Right lung (tissue), 10 donors: ENCODE measurements at places on chromosomes 1 and 21.

- DNase-seq, result no peak
These were observed 8.9 kb downstream of the CITED4 start for GRCh38 chr1:40853113-40853884.

DNA sequence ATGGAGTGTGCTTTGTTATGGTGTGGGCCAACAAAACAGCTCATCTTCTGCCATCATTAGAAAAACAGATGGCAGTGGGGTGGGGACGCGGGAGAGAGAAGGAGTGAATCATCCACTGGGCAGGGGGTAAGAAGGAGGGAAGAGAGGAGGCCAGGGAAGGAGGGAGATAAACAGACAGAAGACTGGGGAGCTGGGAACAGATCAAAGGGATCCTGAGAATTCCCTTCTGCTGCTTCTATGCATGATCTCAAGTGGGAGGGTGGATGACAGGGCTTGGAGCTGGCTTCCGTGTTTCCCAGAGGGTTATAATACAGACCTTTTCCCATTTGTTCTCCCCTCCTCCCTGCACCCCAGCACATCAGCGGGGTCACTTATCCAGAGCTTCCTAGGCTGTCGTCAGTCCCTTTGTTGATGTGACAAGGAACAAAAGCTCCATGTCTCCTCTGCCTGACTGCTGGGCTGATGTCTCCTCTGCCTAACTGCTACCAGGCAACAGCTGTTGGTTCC lies 338.6 kb downstream of the PAPPA2 start:
- peak; percentile 11 for DNase-seq

DNA sequence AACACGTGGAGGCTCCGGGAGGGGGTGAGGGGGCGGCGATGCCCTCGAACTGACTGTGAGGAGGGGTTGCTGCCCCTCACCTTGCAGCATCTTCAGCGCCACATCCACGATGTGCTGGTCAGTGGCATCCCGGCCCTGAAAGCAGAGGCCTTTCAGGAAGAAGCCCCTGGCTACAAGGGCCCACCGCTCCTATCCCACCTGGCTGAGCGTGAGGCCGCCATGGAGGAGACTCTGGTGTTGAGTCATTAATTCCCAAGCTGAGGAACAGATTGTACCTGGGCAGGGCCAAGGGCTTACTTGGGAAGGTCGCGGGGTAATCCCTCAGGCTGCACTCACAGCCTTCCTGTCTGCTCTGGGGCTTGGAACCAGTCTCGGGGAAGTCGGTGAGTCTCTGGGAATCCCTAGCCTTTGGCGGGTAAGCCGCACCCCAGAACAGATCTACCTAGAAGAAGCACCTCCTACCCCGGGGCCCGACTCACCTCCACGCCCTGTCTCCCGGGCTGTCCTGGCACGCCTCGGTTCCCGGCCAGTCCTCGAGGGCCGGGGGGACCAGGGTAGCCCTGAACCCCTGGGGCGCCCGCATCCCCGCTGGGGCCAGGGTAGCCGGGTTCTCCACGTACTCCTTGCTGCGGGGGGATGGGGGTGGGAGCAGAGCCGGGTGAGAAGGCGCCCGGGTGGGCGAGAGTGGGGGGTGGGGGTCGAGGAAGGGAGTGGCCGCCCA lies 13.9 kb downstream of the COL9A2 start:
- no peak for DNase-seq

GRCh38 chr1:99501871-99502270 lies 144.0 kb upstream of the PALMD start:
- DNase-seq, result no peak

GRCh38 chr1:111176678-111177077 lies 23.8 kb downstream of the DENND2D start:
- no peak for DNase-seq

GRCh38 chr21:42258150-42258884 lies 39.4 kb downstream of the ABCG1 start:
- DNase-seq, result no peak

DNA sequence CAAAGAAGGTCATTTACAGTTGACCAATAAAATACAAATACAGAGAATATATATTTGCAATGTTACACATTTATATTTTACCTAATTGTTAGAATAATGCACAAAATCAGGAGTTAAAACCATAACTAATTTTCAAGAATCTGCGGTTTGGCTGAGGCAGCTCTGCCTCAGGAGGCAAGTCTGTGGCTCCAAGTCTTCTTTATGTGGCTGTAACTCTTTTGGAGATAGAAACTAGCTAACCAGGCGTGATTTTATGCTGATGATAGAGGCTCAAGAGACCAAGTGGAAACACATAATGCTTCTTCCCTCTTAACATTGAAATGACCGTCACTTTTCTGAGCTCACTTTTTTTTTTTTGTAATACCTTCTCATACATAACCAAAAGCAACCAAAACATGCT lies 744.7 kb upstream of the CXADR start:
- DNase-seq, result no peak

DNA sequence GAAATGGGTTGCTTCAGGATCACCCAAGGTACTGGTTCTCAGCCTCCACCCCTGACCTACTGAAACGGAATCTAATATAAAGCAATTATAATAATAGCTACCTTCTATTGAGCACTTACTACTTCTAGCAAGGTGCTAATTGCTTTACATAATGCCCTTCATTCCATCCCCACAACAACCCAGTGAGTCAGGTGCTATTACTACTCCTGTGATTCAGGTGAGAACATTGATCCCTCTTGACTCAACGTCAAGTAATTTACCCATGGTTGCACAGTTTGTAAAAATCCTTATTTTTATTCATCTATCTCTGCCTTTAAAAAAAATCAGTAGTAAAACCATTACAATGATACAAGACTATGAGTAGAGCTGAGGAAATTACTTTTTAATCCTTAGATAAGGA lies 85.2 kb downstream of the UCHL5 start:
- no peak for DNase-seq

- no peak for DNase-seq
These were observed 1.6 kb upstream of the PIGK start for GRCh38 chr1:77220687-77221463.
